ENCODE measurements at places on chromosomes 2 and 18.

GRCh38 chr2:41068740-41069139 is 616.9 kb upstream of the SLC8A1 start:
- DNase-seq, result no peak

DNA sequence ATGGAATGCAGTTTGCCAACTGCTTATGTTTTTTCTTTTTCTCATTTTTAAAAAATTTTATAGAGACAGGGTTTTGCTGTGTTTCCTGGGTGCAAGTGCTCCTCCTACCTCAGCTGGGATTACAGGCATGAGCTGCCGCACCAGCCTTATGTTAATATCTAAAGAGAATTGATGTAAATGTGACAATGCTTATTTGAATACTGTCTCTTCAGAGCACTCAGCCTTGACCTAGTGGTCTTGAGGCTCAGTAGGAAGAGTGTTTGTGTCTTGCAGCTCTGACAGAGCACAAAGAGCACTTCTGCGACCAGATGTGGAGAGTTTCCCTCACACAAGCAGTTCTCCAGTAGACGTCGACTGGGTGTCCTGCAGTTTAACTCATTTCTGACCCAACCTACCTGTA is 55.3 kb downstream of the ARHGEF4 start:
- no peak for DNase-seq

- DNase-seq, result no peak
These were observed 28.4 kb downstream of the CNRIP1 start for GRCh38 chr2:68291314-68291713.

DNA sequence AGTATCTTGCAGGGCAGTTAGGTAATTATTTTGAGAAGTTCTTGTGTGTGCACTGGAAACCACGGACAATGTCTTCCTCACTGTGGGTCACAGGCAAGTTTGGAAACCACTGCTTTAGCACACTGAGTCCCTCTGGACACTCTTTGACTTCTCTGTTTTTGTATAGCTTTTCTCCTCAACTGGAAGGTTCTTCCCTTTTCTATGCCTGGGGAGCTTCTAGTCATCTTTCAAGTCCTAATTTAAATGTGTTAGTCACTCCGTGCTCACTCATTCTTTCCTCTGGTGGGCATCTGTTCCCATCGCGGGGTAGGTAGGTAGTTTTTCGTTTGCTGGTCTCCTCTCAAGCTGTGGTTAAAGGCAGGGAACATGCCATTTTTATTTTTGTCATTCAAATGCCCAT is 32.1 kb downstream of the E2F6 start:
- no peak for DNase-seq

GRCh38 chr2:21395366-21395765 is 271.6 kb downstream of the TDRD15 start:
- DNase-seq, result no peak

- DNase-seq, result no peak
These were observed 22.2 kb downstream of the ZSCAN30 start for GRCh38 chr18:35267809-35268208.

DNA sequence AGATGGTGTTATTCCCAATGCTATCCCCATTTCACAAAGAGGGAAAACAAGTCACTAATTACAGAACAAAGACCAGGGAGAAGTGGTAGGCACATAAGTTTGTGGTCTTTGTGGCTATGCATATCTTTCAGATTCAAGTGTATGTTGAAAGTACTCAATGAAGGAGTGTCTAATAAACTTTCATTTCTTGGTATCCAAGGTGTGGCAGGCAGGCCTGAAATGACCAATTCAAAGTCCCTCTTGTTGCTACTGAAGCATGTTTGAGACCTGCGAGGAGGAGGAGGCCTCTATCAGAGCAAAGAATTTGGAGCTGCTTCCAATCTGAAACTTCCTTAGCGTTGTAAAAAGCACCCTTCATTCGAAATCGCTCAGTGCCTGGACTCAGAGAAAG is 60.9 kb upstream of the KLF7 start:
- no peak for DNase-seq

- no peak for DNase-seq
These were observed 126.3 kb downstream of the HDAC4 start for GRCh38 chr2:239274391-239275043.

DNA sequence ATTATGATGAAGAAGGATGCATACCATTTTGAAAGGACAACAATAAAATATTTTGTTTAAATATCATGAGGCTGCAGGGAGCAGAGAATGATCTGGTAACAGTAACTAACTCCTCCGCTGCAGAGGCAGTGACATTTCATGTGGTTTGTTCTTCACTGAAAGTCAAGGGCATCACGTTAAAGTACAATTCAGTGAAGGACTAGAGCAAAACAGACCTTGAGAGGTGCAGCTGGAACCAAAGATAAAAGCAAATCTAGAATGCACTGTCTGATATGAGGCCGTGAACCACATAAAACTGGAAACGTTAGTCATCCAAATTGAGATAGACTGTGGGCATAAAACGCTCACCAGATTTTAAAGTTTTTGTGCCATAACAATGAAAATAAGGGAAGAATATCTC is 522.9 kb upstream of the TNP1 start:
- DNase-seq, result no peak
